ENCODE measurements at places on chromosomes 4 and X.

DNA sequence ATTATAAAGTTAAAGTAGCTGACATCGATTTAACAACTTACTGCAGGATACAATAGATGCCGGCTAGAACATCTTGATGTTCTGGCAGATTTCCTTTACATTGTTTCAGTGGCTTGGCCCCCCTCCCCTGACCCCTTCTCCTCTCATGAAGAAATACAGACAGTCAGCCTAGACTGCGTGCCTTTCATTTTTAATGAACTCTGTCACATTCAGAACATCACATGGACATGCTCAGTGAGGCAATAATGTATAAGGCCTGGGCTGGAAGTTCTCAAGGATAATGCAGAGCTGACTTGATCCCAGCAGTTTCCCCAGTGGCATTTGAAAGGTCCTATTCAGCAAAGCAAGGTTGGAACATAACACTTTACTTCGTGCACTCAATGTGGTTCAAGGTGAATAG is 239.2 kb downstream of the ANK2 start:
- H3K27me3 ChIP-seq, result no peaks in the 10 kb centered on the region
- no peak overlapping the region for H3K4me3 ChIP-seq
- no peak overlapping the region for H3K27ac ChIP-seq
- H3K4me1 ChIP-seq, result no peaks in the 10 kb centered on the region

DNA sequence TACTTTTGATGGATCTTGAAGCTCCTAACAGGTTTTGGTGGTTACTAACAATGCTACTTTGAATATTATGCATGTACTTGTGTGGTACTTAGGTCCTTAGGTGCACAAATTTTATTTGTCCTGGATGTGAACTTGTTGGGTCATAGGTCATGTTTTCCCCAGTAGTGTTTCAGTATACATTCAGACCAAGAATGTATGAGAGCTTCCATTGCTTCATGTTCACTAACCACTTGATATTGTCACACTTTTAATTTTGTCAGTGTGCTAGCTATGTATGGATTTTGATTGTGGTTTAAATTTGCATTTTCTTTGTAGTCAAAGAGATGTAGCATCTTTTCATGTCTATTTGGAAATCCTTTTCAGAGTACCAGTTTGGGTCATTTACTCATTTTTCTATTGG is 32.2 kb downstream of the CLCN3 start:
- no peak overlapping the region for H3K27ac ChIP-seq
- no peaks in the 10 kb centered on the region for H3K4me1 ChIP-seq
- no peaks in the 10 kb centered on the region for H3K27me3 ChIP-seq
- DNase-seq, result no peak
- no peaks in the 10 kb centered on the region for H3K36me3 ChIP-seq
- H3K4me3 ChIP-seq, result no peak overlapping the region

GRCh38 chrX:53190363-53190960 is 34.5 kb downstream of the KDM5C start:
- H3K4me3 ChIP-seq, result no peak overlapping the region
- DNase-seq, result peak; percentile 14
- H3K36me3 ChIP-seq, result peaks cover 28% of the 10 kb centered on the region
- H3K4me1 ChIP-seq, result no peaks in the 10 kb centered on the region
- H3K27ac ChIP-seq, result no peak overlapping the region

DNA sequence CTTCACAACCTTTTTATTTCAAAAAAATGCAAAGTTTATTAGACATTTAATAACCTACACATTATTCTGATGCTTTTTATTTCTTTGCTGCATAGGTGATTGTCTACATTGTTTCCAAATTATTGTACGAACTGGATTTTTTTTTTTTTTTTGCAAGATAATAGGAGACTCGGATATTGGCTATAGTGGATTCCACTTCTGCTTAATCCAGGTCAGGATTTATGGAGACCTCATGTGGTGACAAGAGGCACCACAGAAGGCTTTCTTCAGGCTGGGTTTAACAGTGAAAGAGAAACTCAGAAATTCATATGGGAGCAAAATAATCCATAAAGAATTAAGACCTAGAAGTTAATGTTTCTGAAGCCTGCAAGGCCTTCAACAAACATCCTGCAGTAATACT is 2.4 kb upstream of the SLIT2 start:
- no peak for DNase-seq
- H3K36me3 ChIP-seq, result no peaks in the 10 kb centered on the region
- no peaks in the 10 kb centered on the region for H3K4me1 ChIP-seq
- no peaks in the 10 kb centered on the region for H3K27me3 ChIP-seq

GRCh38 chr4:172073590-172073989 is 260.4 kb downstream of the GALNTL6 start:
- H3K27me3 ChIP-seq, result no peaks in the 10 kb centered on the region
- H3K4me3 ChIP-seq, result no peak overlapping the region
- DNase-seq, result no peak
- no peak overlapping the region for H3K27ac ChIP-seq
- H3K4me1 ChIP-seq, result no peaks in the 10 kb centered on the region

- H3K4me1 ChIP-seq, result no peaks in the 10 kb centered on the region
- no peak for DNase-seq
- H3K4me3 ChIP-seq, result no peak overlapping the region
- no peak overlapping the region for H3K27ac ChIP-seq
- no peaks in the 10 kb centered on the region for H3K36me3 ChIP-seq
- H3K27me3 ChIP-seq, result no peaks in the 10 kb centered on the region
These were observed 669 bp downstream of the OTOP1 start for GRCh38 chr4:4225915-4226605.

DNA sequence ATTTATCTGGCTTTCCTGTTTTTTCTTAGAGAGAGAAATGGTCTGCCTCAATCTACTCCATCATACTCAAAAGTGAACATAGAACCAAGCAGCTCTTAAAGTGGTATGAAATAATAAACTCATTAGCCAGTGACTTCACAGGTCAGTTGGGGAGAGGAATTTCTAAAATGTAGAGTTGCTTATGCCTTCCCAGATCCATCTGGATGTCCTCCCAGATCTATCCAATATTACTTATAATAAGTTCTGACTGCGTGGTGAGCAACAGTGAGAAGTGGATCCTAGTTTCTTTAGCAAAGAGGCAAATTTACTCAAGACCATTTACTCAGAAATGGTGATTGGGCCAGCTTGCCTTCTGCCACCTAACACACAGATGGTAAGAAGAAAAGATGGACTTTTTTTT is 748.0 kb downstream of the PCDH18 start:
- H3K4me1 ChIP-seq, result no peaks in the 10 kb centered on the region
- no peak for DNase-seq
- H3K4me3 ChIP-seq, result no peak overlapping the region
- H3K27me3 ChIP-seq, result no peaks in the 10 kb centered on the region
- H3K36me3 ChIP-seq, result no peaks in the 10 kb centered on the region

DNA sequence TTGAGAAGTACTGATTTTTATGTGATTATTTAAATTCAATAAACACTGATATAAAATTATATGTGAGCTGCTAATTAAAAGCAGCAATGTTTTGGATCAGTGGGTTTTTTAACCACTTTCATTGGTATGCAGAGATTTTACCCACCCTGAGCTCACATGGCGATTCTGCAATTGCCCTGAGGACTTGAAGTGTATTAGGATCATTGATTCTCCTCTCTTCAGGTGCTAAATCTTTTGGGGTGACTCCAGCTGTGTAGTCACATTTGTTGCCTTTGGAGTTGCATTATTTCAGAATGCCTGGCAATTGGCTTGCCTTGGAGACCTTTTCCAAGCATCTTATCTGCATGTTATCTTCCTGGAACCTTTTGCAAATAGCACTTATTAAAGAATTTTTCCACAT is 51.3 kb downstream of the UGT8 start:
- no peaks in the 10 kb centered on the region for H3K36me3 ChIP-seq
- H3K4me3 ChIP-seq, result no peak overlapping the region
- H3K4me1 ChIP-seq, result no peaks in the 10 kb centered on the region
- H3K27me3 ChIP-seq, result no peaks in the 10 kb centered on the region
- no peak for DNase-seq
- H3K27ac ChIP-seq, result no peak overlapping the region

DNA sequence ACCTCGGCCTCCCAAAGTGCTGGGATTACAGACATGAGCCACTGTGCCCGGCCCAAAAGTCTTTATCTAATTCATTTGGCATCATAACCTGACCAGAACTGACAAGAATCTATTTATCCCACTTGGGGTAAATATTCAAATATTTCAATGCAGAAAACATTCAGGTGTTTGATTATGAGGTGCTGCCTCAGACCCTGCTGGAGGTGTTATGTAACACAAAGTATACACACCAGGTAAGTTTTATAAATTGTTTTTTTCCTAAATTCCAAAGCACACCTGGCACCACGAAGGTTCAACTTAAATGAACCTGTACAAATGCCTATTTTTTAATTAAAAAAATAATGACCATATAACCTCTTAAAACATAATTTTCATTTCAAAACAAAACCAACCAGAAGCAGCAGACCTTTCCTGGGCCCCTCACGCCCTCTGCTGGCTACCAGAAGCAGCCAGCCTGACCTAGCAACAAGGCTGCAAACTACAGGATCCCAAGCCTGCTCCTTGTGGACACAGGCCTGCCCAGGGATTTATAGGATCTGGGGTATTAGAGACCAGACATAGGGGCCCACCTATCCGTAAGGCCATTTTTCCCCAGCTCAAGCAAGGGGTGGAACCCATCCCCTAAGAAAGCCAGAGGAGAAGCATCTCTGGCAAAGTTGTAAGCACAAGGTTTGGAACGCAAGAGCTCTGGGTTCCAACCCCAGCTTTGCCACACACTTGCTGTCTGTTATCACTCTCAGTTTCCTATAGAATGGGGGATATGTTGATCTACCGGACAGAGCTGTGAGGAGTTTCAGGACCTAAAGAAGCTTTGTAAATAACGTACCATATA is 11.7 kb downstream of the OTUD5 start:
- H3K27ac ChIP-seq, result no peak overlapping the region
- peaks cover 39% of the 10 kb centered on the region for H3K36me3 ChIP-seq
- no peaks in the 10 kb centered on the region for H3K27me3 ChIP-seq
- DNase-seq, result peak; percentile 42
- peaks cover 5% of the 10 kb centered on the region for H3K4me1 ChIP-seq

DNA sequence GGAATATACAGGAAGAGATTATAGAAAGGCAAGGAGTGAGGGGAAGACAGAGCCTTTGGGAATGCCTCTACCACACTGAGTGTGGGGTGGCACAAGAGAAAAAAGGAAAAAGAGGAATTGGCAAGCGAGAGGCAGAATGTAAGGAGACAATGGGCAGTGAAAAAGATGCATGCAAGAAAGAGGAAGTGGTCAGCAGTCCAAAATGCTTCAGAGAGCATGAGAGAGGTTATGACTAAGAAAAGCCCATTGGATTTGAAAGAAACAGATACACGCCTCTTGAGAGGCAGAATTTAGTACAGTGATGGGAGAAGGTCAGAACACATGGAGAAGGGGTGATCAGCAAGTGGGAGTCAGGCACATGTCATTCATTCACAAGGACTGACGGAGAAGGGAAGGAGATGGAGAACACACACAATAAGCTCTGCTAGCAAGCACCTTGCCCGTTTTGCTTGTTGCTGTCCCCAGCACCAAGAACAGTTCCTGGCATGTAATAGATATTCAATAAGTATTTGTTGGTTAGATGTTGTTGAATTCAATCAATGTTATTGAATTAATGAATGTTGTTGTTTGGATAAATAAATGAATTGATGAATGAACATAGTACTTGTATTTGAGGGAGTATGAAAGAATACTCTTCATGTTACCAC is 6.3 kb downstream of the DCHS2 start:
- H3K4me1 ChIP-seq, result no peaks in the 10 kb centered on the region
- H3K27me3 ChIP-seq, result peaks cover 6% of the 10 kb centered on the region
- no peak overlapping the region for H3K4me3 ChIP-seq
- no peaks in the 10 kb centered on the region for H3K36me3 ChIP-seq
- no peak for DNase-seq

GRCh38 chr4:42282081-42282901 is 115.0 kb upstream of the SHISA3 start:
- no peak overlapping the region for H3K27ac ChIP-seq
- H3K27me3 ChIP-seq, result no peaks in the 10 kb centered on the region
- DNase-seq, result peak; percentile 43
- H3K36me3 ChIP-seq, result no peaks in the 10 kb centered on the region
- no peak overlapping the region for H3K4me3 ChIP-seq
- no peaks in the 10 kb centered on the region for H3K4me1 ChIP-seq

DNA sequence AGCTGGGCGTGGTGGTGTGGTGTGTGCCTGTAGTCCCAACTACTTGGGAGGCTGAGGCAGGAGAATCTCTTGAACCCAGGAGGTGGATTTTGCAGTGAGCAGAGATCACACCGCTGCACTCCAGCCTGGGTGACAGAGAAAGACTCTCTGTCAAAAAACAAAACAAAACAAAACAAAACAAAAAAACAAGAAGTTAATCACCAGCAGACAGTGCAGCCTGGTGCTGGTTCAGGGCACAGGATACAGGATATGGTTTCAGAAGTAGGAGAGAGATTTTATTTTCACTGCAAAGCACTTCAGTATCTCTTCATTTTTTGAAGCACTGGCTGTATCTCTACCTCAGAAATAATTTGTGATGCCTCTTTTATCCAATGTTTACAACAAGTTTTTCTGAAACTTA is 1222.9 kb upstream of the PRKX start:
- no peaks in the 10 kb centered on the region for H3K27me3 ChIP-seq
- no peaks in the 10 kb centered on the region for H3K4me1 ChIP-seq
- H3K27ac ChIP-seq, result no peak overlapping the region
- no peak for DNase-seq
- no peak overlapping the region for H3K4me3 ChIP-seq

Measured in DND-41 (cell line).